ENCODE measurements at places on chromosomes 11 and 22.

GRCh38 chr11:20046416-20046815, 113.9 kb downstream of the DBX1 start:
- DNase-seq: no peak

DNA sequence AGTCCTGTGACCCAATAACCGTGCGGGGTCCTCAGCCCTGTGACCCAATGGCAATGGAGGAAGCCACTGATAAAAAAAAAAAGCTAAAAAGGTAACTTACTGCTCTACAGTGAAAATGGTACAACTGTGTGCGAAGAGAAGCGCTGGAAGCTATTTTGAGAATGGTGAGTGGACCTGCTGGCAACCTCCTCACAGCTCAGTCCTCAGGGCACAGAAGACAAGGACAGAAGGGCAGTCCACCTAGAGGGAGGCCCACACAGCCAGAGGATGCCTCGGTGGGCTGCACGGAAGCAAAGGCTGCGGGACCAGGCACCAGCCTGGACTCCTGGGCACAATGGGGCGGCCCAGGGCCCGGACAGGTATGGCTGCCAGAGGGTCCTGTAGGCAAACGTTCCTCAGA, 35.6 kb downstream of the BRD1 start:
- no peak for DNase-seq

- no peak for DNase-seq
Observed at GRCh38 chr22:39216143-39216490, 28.7 kb downstream of the PDGFB start.

- DNase-seq: no peak
Observed at GRCh38 chr22:19225560-19225959, 47.0 kb upstream of the SLC25A1 start.

DNA sequence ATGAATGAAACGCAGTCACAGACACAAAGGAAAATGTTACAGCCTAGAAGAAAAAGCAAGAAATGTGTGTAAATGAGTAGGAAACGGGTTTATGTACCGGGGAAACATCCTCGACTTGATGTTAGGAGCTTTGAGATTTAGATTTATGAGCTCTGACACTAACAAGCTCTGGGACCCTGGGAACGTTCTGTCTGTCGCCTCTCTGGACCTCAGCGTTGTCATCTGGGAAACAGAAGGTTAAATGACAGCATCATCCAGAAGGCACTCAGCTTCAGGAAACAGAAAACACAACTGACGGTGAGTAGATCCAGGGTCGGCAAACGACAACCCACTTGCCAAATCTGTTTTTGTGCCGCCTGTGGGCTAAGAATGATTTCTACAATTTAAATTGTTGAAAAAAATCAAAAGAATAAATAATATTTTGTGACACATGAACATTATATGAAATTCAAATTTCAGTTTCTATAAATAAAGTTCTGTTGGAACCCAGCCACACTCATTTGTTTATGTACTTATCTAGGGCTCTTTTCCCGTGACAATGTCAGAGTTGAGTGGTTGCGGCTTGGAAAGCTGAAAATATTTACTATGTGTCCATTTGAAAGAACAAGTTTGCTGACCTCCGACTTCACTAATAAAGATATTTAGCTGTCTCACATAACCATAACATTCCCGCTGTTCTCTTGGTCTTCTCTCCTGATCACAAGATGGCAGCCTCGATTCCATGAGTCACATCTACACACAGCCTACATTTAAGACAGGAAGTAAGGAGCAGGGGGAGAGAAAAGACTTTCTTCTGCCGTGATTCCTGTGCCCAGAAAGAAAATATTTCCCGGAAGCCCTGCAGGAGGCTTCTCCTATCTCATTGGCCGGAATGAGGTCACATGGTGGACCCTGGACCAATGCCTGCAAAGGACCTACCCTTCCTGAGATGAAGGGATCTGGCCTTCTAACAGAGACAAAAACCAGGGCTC, 47.1 kb upstream of the SYT13 start:
- no peak for DNase-seq

DNA sequence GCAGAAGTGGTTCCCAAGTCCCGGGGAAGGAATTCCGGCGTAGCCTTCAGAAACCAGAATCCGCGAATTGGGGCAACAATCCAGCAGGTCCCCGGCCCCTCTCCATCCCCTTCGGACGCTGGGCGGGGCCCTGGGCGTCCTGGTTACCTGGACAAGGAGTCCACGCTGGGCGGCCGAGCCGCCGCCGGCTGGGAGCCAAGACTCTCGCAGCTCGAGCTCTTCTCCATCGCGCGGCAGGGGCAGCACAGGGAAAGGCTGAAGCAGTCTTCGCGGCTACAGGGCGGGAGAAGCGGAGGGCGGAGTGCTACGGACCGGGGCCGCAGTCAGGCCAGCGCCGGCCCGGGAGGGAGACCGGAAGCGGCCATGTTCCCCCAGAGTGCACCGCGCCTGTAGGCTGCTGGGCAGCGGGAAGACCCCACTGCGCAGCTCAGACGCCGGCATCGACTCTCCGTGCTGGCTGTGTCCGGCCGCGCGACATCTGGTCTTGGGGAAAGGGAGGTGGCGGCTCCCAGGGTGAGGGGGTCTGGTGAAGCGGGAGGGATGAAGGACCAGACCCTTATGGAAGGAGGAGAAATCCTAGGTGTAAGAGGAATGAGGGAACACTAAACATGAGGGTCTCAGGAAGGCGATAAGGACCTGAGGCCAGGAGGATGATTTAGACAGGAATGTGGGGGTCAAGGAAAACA, at the start of gene MTMR2:
TSS of gene MTMR2 (minus strand) at position 380 of the 686 bp plus-strand sequence. CDS start at position 227, 153 bp downstream.
- DNase-seq: peak; percentile 84

DNA sequence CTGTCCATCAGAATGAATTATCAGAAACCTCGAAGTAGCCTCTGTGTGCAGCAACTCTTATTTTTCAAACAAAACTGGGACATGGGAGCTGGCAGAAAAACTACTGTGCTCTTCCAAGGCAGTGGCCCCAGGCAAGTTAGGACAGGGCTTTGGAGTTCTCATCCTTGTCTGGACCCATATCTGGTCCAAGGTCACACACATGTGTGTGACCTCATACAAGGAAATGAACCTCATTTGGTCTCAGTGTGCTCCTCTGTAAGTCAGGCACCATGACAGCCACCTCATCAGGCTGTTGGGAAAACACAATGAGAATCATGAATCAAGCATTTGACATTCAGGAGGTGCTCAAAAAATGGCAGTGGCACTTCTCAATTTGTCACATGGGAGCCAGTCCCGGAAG, 25.8 kb downstream of the LARGE1 start:
- DNase-seq: no peak

- no peak for DNase-seq
Observed at GRCh38 chr22:17945888-17946648, 78.3 kb downstream of the MICAL3 start.

DNA sequence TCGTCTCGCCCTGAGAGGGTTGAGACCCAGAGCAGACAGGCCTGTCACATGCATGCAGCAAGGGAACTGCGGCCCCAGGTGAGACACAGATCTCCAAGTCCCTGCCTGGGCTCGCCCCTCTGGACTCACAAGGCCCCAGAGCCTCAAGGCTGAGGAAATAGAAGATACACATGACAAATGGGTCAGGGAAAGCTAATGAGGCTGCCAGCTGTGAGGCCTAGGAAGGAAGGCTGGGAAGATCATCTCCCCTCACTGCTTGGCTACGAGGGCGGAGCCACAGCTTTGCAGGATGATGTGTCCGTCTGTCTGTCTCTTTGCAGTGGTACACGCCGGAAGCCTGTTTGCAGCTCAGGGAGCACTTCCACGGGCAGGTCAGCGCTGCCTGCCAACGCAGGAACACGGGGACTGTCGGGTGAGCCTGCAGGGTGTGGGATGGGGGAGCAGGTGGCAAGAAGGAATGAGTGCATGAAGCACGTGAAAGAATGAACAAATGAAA, 4.5 kb downstream of the RAB36 start:
- DNase-seq: no peak

DNA sequence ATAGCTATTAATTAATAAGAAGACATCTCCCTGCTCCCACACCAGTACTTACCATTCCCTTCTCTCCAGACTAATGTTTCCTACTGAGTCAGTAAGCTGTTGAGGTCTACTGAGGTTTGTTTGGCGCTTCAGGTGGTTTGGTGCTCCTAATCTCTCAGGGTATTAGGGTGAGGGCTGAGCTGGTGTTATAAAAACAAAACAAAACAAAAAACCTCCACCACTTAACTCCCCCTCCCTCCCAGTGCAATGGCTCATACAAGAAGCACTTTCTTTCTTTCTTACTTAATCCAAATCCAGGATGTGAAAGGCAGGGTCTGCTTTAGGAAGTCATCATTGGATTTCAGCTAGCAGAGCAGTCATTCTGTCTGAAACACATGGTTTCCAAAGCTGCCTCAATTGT, 15.3 kb downstream of the CSTPP1 start:
- DNase-seq: no peak

DNA sequence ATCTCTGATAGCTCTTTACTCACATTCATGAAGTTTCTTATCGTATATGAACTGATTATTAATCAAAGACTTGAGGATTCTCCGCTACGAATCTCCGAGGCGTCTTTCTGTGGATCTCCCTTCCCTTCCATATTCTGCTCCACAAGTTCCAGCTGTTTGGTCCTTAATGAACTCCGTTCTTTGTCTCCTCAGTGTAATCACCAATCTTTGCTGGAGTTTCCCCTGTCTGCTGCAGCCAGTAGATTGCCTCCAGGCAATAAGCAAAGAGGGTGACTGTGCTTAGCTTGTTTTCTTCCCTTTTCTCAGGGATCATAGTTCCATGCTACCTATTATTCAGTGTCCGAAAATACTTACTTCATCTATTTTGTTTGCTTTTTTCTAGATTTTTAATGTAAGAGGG, 169.6 kb upstream of the FOLH1 start:
- DNase-seq: no peak

DNA sequence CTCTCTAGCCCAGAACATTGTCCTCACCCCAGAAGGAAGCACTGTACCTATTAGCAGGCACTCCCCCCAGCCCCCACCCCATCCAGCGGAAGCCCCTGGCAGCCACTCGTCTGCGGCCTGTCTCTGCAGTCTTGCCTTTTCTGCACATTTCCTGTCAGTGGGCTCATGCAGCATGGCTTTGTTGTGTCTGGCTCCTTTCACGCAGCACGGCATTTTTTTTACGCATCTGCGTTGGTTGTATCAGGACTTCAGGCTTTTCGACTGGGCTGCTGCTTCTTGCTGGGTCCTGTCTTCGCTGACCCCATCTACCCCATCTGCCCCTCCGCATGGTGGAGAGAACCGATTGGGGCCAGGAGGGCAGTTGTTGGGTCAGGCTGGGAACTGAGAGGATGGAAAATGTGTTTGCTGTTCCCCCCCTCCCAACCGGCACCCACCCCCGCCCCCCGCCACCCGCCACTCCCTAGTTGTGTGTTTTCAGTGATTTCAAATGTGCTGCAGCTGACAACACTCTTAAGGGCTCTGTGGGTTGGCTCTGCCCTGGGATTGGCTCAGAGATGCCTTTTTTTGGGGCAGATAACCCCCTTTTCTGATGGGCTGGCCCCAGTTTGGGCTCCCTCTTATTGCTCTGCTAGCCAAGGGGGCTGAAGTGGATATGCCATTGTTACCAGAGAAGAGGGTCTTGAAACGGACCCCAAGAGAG, 110.0 kb downstream of the KIAA1671 start:
- no peak for DNase-seq

- no peak for DNase-seq
Observed at GRCh38 chr11:116990061-116990473, 108.2 kb downstream of the SIK3 start.

- no peak for DNase-seq
Observed at GRCh38 chr11:91231226-91231625, 993.4 kb upstream of the FAT3 start.

GRCh38 chr11:126993599-126993998, 7.0 kb downstream of the KIRREL3 start:
- no peak for DNase-seq

DNA sequence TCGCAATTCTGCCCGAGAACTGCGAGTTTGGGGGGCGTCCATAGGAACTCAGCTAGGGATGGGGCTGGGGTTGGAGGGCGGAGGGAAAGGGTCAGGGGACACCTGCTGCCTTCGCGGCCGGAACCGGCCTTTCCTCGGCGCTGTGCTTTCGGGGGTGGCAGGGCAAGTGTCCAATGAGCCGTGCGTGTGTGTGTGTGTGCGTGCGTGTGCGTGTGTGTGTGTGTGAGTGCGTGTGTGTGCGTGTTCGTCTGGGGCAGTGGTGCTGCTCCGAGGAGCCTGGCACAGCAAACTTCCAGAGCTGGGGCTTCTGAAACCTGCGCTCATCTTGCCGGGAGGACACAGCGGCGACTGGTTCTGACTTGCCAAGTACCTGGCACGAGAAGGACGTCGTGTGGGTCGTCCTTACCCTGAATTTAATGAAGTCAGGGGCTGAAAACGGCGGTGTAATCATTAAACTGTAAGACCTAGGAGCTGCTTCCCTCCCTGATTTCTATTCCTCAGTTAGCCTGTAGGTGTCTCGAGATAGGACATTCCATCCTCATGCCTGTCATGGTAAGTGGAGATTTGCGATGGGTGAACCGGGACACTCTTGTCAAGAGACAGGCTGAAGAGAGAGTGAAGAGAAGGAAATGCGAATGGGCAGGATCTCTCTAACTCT, 27.0 kb upstream of the AMOTL1 start:
- peak; percentile 76 for DNase-seq

DNA sequence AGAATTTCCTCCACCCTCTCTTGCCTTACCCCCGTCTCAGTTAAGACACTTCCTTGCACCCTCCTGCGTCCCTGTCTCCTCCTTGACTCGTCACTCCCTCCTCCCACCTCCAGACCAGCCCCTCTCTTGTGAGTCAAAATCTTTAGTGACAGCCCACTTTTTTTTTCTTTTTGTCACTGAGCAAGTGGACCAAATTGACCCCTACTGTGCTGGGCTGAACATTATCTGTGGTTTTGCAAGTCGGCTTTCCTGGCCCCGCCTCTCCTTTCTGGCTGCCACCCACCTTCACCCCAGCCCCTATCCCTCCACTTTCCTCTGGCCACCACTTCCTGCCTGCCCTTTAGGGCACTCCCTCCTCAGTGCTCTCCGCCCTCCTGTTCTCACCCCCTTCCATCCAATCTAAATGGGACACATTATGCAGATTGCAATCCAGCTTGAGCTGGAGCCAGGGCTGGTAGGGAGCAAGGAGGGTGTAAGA, at the start of gene APLNR:
TSS of gene APLNR (minus strand) at position 47 of the 478 bp plus-strand sequence. CDS start 246 bp downstream, outside the sequence.
- no peak for DNase-seq

DNA sequence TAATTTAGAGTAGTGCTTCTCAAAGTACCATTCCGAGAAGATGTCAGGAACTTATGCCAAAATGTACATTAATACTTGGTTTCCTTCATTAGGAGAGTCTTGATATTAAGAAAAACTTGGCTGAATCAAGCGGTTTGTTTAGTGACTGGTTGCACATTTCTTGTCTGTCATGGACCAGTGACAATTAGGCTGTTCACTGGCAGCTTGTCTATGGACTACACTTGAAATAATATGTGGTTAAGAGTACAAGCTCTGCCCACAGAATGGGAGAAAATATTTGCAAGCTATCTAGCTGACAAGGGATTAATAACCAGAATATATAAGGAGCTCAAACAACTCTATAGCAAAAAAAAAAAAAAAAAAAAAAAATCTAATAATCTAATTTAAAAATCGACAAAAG, 24.6 kb downstream of the COA4 start:
- DNase-seq: no peak

GRCh38 chr22:16970446-16970845, 37.6 kb downstream of the GAB4 start:
- DNase-seq: no peak

DNA sequence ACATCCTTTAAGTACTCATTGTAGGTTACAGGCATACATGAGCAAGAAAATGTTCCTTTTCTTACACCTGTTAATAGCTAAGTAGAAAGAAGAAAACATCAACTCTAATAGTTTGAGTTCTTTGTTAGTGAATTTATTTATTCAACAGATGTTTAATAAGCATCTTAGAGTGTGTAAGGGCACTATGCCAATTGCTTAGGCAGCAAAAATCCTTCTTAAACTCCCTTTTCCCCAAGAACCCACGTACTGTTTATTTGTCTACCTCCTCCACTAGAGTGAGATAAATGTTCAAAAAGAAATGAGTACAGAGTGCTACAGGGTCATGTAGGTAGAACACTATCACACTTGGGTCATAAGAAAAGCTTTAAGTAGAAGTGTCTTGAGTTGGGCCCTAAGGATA, 131.4 kb downstream of the CD44 start:
- no peak for DNase-seq

Data from GM20000 (cell line).